ENCODE measurements at places on chromosomes 4 and X. TPM values are rescaled to one million over a fixed set of nuclear protein-coding genes. Genes with fewer than 3 reads are reported as not detected.

DNA sequence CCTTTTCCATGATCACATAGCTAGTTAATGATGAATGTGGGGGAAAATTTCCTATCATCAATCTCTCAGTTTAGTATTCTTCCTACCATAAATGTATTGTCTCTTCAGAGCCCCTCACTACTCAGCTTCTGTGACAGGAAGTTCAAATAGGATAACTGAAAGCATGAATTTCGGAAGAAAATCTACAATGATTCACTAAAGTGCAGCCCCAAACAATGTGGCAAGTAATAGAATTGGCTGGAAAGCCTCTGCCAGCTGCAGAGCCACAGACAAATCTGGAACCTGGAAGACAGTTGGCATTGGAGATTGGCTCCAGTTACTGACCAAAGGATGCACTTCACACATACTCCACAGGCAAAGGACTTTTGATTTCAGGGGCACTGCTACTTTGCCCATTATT lies 35.2 kb downstream of the EGF start:
- no peak for DNase-seq

DNA sequence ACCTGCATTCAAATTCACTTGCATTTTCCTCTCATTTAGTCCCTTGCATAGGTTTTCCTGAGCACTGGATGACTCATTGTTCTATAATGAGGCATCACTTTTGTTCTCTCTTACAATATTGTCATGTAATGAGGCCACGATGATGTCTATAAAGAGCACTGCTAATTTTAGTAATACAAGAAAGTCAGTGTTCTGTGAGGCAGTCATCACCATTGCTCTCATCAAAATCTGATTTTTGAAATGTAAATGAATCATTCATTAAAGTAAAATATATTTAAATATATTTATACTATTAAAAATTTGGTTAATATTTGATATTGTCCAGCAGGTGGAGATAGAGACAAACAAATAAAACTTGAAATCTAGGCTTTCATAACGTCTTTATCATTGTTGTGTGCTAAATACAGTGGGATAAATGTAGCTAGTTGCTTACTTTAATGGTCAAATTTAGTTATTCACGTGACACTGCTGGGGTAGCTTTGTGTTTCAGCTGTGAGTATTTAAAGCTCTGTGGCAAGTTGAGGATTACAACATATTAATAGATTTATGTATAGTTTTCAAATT lies 15.4 kb downstream of the HMGB2 start:
- DNase-seq: peak; percentile 37

DNA sequence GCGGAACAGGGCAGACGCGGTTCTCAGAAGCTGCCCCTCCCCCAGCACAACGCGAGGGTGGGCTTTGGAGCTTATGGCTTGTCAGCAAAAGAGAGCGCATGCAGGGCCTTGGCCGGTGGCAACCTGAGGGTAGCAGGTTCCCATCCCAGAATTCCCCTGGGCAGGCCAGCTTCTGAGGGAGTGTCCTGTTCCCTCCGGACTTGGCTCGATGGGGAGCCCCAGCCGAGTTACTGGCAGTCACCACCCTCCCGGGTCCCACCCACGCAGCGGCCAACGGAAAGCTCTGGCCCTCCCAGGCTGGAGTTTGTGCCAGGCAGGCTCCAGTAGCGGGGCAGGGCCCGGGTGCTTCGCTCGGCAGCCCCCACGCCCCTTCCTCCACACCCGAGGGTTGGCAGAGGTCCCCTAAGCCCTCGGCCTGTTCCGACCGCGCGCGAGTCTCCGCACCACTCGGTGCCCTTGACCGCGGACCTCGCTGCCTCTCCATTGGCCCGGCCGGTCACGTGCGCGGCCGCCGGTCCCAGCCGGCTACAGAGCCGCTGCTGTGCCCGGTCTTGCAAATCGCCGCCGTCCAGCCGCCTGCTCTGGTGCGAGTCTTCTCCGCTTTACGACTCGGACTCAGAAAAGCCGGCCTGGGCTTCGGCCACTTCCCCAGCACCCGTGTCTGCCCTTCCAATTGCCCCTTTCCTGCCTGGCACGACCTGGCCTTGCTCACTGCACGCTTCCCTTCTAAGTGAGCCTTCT lies 20.9 kb upstream of the MTM1 start:
- no peak for DNase-seq

DNA sequence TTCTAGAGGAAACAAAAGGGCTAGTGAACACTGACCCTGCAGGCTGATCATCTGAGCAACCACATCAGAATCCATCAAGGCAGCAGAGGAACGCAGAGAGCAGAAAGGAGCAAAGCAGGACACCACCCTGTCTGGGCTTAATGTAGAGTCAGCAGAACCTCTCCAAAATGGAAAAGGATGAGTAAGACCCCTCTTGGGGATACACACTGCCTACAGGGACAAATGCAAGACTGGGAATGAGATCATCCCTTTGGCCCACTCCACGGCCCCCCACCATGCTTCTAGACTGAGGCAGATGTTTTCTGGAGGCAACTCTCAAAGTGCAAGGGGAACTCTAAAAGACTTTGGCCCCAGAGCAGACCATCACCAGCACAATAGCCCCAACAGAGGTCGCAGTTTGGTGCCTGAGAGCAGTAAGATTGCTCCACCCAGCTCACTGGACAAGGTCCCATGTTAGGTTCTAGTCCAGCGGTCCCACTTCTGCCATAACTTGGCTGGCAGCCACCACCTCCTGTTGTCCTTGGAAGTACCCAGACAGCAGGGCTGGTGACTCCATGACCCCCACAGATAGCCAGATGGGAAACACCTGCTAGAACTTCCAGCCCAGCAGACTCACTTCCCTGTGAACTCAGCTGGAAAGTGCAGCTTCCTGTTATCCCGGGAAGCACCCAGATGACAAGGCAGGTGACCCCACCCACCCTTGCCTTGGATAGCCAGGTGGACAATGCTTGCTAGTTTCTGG lies 372.7 kb downstream of the INPP4B start:
- DNase-seq: no peak

- no peak for DNase-seq
Observed at GRCh38 chrX:112779139-112779538, 61.5 kb downstream of the AMOT start.

GRCh38 chr4:75107755-75108612 lies 175.1 kb downstream of the PARM1 start:
- DNase-seq: no peak

DNA sequence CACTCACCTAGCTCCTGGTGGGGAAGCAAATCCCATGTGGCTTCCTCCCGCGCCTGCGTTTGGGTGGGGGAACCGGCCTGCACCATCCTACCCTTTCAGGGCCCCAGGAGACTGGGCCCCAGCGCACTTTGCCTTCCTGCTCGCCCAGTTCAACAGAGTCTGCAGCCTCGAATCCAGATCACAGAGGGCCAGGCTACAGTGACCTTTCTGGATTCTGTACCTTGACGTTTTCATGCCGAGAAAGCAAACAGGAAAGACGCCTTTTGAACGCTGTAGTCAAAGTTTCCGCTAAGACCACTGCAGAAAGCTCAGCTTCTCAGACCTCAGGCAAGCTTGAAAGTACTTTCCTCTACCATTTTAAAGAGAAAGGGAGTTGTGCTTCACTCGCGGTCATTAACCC lies 7.4 kb upstream of the BEND2 start:
- no peak for DNase-seq

DNA sequence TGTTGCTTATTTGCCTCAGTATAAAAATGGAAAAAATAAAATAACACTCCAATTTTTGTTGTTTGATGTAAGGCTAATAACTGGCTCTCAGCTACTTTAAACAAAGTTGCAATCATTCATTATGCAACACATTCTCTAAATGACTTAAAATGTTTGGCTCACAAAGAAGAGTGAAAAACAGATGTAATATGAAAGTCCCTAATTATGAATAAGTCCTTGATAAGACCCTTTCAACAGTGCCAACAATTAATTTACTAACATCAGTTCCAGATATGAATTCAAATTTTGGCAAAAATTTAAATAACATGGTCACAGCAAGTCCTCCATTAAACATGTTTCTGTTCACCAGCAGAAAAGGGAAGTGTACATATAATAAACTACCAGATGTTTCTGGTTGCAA lies 69.8 kb downstream of the PAPSS1 start:
- no peak for DNase-seq

DNA sequence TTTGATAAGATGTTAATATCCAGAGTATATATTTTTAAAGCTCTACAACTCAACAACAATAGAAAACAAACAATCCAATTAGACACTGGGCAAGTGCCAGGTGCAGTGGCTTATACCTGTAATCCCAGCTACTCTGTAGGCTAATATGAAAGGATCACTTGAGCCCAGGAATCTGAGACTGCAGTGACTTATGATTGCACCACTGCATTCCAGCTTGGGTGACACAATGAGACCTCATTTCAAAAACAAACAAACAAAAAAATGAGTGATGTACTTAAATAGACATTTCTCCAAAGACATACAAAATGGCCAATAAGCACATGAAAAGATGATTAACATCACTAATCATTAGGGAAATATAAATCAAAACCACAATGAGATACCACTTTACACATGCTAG lies 356.8 kb upstream of the PCDH10 start:
- no peak for DNase-seq

GRCh38 chr4:182743815-182744214 lies 173.4 kb downstream of the DCTD start:
- no peak for DNase-seq

GRCh38 chr4:143076723-143077122 lies 108.0 kb upstream of the USP38 start:
- no peak for DNase-seq

DNA sequence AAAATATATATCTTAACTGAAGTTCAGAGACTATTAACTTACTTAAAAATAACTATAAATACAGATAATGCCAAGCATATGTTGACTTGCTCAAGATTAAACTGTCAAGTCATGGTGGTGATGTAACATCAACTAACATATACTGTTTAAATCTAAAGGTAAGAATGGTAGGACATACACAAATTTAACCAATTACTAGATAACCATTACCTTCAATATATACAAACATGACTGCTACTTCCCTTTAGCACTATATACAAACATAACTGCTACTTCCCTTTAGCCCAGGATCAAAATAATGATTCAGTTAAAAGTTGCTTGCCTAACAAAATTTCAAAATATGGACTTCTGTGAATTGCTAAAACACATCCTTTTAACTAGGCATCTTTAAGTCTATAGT lies 14.9 kb downstream of the HNRNPD start:
- DNase-seq: no peak

DNA sequence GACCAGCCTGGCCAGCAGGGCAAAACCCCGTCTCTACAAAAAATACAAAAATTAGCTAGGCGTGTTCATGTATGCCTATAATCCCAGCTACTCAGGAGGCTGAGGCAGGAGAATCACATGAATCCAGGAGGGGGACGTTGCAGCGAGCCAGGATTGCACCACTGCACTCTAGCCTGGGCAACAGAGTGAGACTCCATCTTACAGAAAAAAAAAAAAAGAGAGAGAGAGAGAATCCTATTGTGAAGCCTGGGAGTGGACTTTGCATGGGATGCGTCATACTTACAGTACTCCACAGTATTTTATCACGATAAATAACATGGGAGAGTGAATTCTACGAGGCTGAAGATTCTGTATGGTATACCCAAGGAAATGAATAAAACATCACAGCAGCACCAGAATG lies 139.6 kb downstream of the AASDH start:
- DNase-seq: no peak

GRCh38 chr4:94583914-94584641 lies 132.3 kb downstream of the PDLIM5 start:
- no peak for DNase-seq

- no peak for DNase-seq
Observed at GRCh38 chrX:74450803-74451449, 29.6 kb downstream of the SLC16A2 start.

DNA sequence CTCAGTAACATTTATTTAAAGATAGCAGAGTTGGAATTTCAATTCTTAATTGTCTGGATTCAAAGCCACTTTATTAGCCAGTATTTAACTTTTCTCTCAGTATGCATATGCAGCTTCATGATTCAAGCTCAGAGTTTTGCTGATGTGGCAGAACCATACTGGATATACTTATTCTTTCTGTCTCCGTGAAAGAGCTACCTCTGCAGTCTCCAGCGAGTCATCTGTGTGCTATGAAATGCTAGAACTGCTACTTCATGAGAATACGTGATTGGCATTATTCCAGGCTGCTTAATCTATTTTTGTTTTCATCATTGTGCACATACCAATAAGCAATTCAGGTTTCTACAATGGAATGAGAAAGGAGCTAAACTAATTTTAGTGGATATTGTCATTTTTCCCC lies 743.7 kb downstream of the C4orf33 start:
- no peak for DNase-seq

DNA sequence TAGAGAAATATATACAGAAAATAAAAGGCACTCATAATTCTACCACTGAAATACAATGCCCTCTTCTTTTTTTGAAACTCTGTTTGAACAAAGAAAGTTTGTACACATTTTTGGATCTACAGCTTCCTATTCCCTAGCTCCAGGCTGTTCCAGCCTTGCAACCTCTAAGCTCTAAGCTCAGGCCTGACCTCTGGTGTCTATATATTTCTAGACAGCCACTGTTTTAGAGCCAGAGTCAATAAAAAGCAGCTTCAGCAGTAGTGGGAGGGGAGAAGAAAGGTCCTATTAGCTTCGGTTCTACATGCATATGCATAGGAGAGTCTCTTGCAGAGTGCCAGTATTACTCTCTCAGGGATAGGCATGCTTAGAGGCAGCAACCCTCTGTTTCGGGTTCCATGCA lies 39.7 kb downstream of the CLDN2 start:
- peak; percentile 30 for DNase-seq

- no peak for DNase-seq
Observed at GRCh38 chr4:83108101-83108861, 6.2 kb downstream of the PLAC8 start.

GRCh38 chr4:129603241-129603931 lies 507.4 kb downstream of the C4orf33 start:
- no peak for DNase-seq

- no peak for DNase-seq
Observed at GRCh38 chrX:74453178-74453577, 31.9 kb downstream of the SLC16A2 start.

- no peak for DNase-seq
Observed at GRCh38 chr4:27846951-27847350, 986.3 kb downstream of the STIM2 start.

The TAF7L gene
- not detected for total RNA-seq

The COMMD8 gene
- total RNA-seq: 27.3 TPM

The DDIT4L gene
- 46.5 TPM for total RNA-seq

The RAB39B gene
- total RNA-seq: 47.7 TPM

The ADGRL3 gene
- 1.4 TPM for total RNA-seq

The STARD8 gene
- total RNA-seq: 0.72 TPM

The UGT2B7 gene
- not detected for total RNA-seq
